SK-N-DZ (cell line): ENCODE measurements at places on chromosomes 7 and 10.
A peak's percentile ranks its signal among the peaks of the same experiment; 100 is the strongest.

DNA sequence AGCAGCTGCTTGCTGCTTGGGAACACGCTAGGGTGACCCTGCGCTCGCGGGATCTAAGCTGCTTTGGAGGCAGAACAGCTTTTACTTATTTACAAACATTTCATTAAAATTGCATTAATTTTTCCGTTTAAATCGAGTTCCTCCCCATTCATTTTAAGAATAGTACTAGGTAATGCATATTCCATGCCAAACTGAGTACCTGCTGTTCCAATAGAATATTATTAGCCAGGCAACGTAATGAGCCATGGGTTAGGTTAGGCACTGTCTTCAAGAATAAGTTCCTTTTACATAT is 860 bp downstream of the EXOC6 start:
- DNase-seq = no peak

DNA sequence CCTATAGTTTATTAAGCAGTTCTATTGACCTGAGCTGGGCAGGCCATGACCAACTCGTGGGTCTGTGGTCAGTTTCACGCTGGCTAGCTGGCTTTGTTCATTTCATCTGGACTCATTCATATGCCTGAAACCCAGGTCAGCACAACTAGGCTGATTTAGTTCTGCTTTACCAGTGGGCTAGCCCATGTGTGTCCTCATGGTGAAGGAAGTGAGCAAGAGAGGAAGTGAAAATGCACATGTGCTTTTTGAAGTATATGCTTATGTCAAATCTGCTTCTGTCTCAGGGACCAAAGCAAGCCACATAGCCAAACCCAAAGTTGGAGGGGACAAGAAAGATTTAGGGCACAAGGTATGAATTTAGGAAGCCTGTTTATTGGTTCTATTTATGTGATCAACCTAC is 154.5 kb downstream of the RNF133 start:
- DNase-seq = no peak

DNA sequence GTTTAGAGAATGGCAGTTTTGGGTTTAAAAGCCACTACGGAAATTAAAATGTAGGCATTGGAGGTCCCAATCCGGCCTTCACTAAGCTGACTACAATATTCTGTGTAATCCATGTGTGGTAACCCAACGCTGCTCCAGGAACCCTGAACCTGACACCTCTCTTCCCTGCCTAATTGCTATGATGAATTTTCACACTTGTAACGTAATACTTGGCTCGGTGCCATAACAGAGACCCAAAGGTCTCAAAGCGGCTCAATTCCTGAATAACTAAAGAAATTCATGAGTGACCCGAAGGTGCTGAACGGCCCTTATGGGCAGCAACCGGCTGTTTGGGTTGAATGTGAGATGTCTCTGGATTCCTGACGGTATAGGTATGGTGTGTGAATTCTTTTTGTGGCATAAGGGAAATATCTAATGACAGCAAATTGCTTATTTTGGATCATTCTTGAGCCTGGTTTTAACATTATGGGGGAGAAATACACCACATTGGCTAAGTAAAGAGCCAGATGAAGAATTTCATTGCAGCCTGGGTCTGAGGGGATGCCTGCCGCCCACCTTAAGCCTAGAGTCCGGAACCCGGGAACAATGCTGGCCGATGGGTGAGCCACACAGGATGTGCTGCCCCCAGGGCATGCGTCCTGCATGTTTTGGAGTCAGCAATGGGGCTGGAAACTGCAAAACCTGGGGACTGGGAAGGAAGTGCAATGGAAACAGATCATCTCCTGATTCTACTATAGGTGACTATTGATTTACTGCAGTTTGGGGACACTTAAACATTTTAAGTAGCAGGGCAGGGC is 69.7 kb upstream of the FZD8 start:
- DNase-seq = no peak

DNA sequence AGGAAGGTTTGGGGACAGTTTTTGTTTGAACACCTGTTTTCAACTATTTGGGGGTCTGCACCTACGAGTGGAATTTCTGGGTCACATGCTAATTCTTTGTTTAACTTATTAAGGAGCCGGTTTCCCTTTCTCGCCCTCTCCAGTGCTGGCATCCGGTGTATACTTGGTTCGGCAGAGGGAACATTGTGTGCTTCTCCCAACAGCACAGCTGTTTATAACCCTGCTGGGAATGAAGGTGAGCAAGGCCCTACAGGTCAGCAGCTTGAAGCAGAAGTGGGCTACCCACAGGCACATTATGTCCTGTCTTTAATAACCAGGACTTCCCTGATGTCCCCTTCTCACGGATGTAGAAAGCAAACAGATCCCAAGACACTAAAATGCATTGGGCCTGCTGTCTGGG is 87.5 kb upstream of the PDCD4 start:
- DNase-seq = no peak

DNA sequence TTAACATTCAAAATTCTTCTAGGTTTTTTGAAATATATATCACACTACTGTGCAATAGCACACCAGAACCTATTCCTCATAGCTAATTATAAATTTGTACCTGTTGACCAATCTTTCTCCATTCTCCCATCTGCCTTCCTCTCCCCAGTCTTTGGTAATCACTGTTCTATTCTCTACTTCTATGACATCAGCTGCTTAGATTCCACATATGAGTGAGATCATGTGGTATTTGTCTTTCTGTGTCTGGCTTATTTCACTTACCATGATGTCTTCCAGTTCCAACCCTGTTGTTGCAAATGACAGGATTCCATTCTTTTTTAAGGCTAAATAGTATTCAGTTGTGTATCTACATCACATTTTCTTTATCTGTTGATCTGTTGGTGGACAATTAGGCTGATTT is 54.4 kb upstream of the CCDC6 start:
- DNase-seq = peak; percentile 14

- no peak for DNase-seq
Observed at GRCh38 chr10:79028451-79029010, 40.2 kb upstream of the ZMIZ1 start.

DNA sequence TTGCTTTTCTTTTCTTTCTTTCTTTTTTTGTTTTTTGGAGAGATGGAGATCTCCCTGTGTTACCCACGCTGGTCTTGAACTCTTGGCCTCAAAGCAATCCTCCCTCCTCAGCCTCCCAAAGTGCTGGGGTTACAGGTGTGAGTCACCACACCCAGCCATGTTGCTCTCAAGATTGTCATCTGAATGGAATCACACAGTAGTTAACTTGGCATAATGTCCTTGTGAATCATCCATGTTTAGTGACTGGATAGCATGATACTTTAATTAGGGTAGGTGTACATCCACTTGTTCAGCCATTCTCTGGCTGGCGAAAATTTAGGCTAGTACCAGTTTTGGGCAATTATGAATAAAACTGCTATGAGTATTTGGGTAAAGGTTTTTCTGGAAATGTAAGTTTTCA is 15.4 kb upstream of the GRB10 start:
- no peak for DNase-seq

- DNase-seq = no peak
Observed at GRCh38 chr7:123460616-123461015, 73.8 kb downstream of the IQUB start.

- no peak for DNase-seq
Observed at GRCh38 chr7:152520861-152521302, 85.1 kb upstream of the KMT2C start.

DNA sequence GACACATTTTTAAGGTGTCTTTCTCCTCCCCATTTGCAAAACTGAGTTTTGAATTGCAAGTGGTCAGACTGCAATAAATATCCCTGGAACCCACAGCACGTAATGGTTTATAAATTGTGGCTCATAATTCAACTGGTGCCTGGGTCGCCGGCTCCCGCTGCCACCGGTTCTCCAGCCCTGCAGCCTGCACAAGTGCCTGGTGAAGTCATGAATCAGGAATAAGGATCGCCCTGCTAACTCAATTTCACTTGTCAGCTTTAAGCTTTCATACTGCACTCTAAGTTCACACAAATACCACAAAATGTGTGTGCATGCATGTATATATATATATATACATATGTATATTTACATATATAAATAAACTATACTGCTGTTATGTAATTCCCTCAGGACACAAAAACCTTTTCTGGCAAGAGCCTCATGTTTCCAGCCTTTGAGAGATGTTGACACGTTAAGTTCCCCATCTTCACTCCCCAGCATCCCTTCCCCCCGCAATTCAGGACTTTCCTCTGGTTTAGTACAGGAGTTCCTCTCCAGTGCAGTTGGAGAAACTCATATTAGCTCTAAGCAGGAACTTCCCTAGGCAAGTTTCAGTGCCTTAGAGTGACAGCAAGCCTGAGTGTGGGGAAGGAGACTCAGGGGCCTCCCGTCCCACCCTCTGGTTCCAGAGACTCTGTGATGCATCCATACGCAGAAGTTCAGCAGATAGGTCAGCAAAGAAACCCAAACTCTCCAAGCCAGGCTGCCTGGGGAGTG is 129.2 kb upstream of the UNC5B start:
- DNase-seq = no peak
